HTR-8/SVneo (cell line): ENCODE measurements at places on chromosomes 6 and 20.

DNA sequence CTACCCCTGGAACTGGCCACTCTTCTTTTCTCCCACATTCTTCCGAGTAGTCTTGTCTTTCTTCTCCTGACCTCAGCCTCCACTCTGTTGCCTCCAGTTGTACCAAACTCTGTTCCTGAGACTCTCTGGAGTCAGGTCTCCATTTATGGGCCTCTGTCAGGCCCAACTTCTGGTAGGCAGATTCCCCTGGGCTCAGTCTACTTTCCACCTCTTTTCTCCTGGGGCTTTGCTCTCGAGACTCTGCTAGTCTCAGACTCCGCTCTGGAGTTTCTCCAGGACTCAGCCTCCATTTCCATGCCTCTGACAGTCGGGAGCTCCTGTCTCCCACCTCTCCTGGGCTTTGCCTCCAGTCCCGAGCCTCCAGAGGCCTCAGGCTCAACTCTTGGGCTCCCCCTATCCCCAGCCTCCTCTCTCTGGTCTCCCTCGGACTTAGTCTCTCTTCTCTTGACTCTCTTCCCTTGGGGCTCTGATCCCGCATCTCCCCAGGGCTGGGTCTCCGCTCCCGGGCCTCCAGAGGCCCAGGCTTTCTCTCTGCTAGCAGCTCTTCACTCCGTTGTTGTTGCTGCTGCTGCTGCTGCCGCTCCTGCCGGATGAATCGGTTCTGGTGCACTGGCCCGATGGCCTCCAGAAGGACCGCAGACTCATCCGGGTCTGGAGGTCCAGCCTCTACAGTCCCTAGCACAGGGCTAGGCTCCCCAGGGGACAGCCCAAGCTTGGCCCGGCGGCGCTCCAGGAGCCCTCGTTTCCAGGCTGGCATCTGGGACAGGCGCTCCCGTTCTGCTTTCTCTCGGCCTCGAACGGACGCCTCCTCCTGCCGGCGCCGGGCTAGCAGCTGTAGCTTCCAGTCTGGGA, 1.1 kb downstream of the PPP1R18 start:
- DNase-seq, result no peak

DNA sequence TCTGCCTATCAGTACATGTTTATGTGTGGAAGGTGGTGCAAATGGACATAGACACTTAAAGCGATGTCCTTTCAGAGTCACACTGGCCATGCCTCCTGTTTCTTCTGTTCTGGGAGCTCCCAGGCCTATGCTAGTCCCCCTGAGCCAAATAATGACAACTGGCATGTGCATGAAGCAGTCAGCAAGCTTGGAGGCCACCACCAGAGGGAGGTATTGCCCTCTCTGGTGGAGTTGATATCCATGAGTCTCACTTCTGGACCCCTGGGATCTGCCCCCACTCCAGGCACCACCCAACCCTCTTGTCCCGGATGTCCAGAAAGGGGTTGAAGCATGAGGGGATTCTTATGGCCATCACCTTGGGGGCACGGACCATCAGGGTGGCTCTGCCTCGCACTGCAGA, 172.2 kb downstream of the AIG1 start:
- DNase-seq, result peak; percentile 27

GRCh38 chr6:99485395-99485773, 29.8 kb downstream of the USP45 start:
- DNase-seq, result no peak

DNA sequence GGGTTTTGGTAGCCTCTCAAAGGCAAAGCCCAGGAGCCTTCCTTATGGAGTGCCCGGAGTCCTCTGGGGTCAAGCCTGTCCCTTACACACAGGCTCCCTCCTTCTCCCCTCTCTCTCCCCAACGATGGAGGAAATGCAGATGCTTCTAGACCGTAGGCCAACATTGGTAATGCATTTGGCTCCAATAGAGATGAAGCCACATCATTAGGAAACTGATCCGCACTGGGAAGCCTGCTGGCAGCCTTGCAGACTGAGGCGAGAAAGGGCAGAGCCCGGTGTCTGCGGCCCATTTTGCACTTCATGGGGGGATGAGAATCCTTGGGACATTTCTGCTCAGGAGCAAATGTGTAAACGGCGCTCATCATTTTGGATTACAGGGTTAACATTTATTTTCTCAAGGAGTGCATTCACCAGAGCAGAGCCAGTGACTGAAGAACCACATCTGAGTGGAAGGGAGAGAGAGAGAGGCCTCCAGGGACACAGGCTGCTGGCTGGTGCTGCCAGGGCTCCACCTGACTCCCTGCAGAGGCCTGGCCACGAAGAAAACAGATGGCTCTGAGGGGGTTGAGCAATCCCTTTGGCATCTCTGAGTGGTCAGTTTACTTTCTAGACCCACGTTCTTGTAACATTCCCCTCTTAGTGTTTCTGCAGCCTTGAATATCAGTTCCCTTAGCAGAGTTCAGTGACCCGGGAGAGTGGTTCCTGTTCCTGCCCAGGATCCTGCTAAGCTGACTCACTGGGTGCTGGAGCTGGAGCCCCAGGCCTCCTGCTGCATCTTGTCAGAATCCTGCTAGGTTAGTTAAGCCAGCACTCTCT, 4.4 kb upstream of the CST3 start:
- DNase-seq, result peak; percentile 45

GRCh38 chr20:20248620-20249200, 119.2 kb upstream of the INSM1 start:
- no peak for DNase-seq

- DNase-seq, result no peak
Measured at GRCh38 chr6:43524483-43524961, 7.6 kb downstream of the POLR1C start.

GRCh38 chr6:154371281-154371680, 14.7 kb upstream of the IPCEF1 start:
- no peak for DNase-seq

GRCh38 chr20:25237610-25238318, 10.1 kb upstream of the PYGB start:
- peak; percentile 93 for DNase-seq

DNA sequence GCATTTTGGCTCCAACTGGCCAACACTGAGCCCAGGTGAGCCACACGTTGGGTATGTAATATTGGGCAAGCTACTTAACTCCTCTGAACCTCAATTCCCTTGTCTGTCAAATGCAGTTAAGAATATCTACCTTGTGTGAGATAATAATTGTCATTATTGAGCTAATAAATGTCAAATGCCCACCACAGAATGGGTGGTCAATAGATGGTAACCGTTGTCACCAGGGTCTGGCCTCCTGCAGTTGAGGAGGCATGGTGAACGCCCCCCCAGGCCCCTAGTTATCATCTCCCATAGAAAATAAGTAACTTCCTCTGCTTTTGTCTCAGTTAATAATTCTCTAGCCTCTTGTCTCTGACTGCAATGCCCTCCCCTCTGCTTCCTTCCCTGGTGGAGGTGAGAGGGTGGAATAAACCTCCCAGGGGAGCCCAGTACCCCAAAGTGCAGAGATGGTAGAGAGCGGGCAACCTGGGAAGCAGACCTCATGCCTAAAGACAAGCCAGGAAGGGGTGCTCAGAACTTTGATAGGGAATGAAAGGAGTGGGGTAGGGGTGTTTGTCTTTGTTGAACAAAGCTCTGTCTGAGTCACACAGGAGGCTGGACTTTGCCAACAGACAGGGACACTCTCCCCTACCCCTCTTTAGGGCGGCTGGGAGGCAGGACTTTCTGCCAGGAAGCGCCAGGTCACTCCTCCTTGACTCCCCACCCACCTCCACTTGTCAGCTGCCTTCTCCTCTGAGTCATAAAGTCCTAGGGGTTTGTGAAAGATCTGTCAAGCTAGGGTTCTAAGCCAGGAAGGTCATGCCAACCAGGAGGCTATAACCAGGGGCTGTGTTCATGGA, 1.3 kb upstream of the UNC5CL start:
- peak; percentile 60 for DNase-seq

DNA sequence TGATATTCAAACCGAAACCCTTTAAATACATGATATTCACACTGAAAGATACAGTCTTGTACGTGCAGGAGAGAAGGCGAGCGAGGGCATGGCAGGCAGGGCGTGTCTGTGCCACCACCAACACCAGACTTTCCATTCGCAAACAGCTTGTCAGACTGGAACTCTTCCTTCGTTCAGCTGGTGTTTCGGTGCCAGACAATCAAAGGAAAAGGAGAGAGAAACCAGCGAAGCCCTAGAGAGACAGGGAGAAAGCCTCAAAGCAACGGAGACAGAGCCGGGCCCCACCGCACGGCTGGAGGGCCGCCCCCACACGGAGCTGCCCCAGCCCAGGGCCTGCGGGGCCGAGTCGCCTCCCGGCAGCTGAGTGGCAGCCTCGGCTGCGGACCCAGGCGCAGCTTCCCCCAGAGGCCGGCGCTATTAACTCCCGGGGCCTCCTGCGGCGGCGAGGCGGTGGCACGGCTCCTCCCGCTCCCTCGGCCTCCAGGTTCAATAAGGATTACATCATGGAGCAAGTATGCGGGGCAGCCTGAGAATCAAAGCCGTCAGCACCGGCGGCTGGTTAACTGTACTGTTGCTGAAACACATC, 32.1 kb upstream of the NR2E1 start:
- peak; percentile 73 for DNase-seq

DNA sequence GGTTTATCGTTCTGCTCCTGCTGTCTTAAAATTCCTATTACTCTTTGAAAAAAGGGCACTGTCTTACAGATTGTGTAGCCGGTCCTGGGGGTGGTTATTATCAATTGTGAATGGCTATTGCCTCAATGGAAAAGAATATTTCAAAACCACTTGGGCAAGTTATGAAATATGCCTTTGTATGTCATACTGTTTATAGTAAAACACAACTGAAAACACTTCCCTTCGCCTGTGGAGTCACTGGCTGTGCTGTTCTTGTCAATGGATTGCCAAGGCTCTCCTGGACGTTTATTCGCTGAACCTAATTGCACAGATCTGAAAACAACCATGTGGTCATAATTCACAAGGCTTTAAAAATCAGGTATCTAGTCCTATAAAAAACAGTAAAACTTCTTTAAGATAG, 47.8 kb upstream of the TAGAP start:
- no peak for DNase-seq

- no peak for DNase-seq
Measured at GRCh38 chr6:42339991-42340401, 111.7 kb downstream of the TRERF1 start.

- no peak for DNase-seq
Measured at GRCh38 chr20:48626226-48626937, 201.4 kb downstream of the PREX1 start.

GRCh38 chr6:164185471-164185871, 771.0 kb downstream of the QKI start:
- no peak for DNase-seq

DNA sequence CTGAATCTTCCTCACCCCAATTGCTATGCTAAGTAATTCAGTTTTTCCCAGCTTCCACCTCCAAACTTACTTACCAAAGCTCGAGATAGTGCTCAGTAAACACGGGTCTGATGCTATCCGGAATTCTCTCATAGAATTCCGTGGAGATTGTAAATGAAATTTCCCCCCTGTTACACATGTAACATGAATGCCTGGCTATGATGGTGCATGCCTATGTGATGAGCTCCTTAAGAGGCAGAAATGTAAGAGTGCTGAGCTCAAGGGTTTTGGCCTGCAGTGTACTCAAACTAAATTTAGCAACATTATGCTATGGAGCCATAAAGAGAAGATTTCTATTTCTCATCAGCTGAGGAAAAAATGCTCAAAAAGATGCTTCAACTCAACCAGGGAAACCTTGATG, 133.4 kb upstream of the FUT9 start:
- no peak for DNase-seq

DNA sequence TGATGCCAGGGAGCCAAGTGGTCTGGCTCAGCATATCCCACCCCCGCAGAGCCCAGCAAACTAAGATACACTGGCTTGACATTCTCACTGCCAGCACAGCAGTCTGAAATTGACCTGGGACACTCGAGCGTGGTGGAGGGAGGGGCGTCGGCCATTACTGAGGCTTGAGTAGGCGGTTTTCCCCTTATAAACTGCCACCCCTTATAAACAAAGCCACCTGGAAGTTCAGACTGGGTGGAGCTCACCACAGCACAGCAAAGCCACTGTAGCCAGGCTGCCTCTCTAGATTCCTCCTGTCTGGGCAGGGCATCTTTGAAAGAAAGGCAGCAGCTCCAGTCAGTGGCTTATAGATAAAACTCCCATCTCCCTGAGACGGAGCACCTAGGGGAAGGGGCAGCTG, 19.4 kb downstream of the TINAG start:
- no peak for DNase-seq

DNA sequence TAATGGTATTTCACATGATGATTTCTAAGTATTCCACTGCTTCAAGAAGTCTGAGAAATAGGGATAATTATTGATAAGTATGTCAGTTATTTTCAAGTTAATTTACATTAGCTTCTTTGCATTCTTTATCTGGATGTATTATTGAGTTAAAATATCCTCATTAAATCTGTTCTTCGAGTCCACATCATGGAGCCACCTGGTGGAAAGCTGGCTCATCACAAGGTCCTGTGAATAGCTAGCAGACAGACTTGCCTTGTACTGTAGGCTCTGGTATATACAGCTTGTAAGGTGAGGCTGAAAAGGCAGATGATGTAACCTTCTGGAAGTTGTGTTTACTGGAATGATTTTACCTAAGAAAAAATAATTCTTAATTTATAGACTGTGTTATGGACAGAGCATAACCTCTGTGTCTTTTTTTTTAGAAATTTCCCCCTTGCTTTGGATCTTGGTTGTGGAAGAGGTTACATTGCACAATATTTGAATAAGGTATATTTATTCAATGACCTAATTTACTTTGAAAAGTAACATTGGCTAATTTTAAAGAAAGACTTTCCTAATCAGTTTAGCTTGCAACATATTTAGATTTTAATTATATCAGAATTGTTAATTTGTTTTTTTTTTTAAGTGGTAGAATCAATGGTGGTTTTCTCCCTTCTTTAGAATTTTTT, 3.5 kb downstream of the NDUFAF5 start:
- DNase-seq, result peak; percentile 42

GRCh38 chr6:105991561-105992314, 94.4 kb upstream of the PRDM1 start:
- no peak for DNase-seq

DNA sequence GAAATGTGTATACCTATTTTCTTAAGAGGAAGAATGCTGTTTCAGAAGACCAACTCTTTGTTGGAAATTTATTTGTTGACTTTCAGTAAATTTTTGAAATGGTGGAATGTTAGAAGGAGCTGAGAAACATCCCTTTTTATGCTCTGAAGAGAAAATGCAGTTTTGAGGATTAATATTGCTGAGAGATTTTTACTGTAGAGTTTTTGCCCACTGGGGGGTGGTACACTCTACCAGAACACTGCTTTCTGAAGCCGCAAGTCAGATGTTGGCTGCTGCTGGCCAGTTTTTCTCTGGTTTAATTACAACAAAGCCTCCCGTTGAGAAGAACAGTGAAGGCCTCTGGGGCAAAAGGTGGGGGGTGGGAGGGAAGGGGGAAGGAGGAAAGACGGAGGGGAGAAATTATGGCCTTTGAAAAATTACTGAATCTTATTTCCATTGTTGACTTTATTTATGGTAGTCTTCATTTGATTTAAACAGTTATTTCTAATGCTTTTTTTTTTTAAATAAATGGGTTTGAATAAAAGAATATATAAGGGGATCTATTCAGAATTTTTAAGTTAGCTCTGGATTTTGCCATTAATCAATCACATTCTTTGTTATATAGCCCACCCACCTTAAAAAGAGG, 3.0 kb downstream of the FLRT3 start:
- DNase-seq, result no peak

- no peak for DNase-seq
Measured at GRCh38 chr6:1890071-1890470, 280.4 kb downstream of the FOXC1 start.

GRCh38 chr6:35096129-35096862, 44.8 kb downstream of the TCP11 start:
- peak; percentile 65 for DNase-seq

GRCh38 chr6:136524339-136524935, 25.8 kb downstream of the MAP7 start:
- no peak for DNase-seq

GRCh38 chr6:101394936-101395335, 1.4 kb downstream of the GRIK2 start:
- DNase-seq, result no peak

- no peak for DNase-seq
Measured at GRCh38 chr20:38870733-38871559, 55.3 kb upstream of the FAM83D start.
